ENCODE measurements at places on chromosomes 16 and 17.

DNA sequence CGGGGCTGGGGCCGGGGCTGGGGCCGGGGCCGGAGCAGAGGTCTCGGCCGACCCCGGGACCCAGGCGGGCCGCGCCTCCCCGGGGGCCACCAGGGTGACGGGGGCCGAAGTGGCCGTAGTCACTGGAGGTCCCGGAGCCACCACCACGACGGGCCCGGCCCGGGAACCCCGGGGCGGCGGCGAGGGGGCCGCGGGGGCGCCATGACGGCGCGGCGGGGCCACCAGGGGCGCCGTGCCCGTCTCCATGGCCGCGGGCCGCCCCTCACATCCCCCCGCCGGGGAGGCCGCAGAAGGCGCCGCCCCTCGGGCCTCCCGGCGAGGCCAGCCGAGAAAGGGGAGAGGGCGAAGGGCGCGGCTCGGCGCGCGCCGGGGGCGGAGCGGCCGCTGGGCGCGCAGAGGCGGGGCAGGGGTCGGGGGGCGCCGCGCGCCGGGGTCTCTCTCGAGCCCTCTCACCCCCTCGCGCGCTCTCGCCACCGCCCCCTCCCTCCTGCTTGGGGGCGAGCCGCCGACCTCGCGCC is 297 bp downstream of the TBC1D10B start:
- DNase-seq, result no peak

- no peak for DNase-seq
These were observed 60.7 kb upstream of the GRIN2A start for GRCh38 chr16:10242916-10243315.

GRCh38 chr17:41860254-41860931 is 4.8 kb downstream of the KLHL11 start:
- no peak for DNase-seq

- peak; percentile 83 for DNase-seq
These were observed 15.7 kb downstream of the CAVIN1 start for GRCh38 chr17:42407289-42407836.

Data from kidney tubule cell (primary cell).